ENCODE measurements at places on chromosomes 5 and 9. TPM values are rescaled to one million over a fixed set of nuclear protein-coding genes. Genes with fewer than 3 reads are reported as not detected.

DNA sequence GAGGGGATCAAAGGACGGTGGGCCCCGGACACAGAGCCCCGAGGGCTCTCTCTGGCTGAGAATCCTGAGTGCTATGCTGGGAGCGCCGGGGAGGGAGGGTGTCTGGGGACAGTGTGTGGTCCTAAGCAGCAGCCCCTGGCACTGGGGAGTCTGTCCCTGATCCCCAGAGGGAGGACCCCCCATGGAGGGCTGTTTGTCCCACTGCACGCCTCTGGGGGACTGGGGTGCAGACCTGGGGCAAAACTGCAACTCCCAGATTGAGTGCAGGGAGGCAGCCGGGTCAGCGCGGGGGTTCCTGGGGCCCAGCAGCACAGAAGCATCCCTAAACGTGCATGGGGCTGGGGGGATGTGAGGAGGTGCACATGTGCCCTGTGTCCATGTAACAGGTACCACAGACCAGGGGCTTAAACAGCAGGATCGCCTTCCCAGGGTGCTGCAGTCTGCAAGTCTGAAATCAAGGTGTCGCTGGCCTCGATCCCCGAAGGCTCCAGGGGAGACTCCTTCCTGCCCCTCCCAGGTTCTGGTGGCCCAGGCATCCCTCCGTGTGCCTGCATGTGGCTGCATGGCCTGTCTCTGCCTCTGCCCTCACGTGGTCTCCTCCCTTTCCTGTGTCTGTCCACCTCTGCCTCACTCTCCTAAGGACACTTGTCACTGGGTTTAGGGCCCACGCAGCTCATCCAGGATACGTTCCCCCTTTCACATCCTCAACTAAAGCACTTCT, 35.9 kb upstream of the IRX4 start:
- no peaks in the 10 kb centered on the region for H3K36me3 ChIP-seq
- DNase-seq, result no peak
- H3K4me3 ChIP-seq, result no peak overlapping the region
- H3K4me1 ChIP-seq, result no peaks in the 10 kb centered on the region

GRCh38 chr5:68729678-68730077, 364.1 kb upstream of the SLC30A5 start:
- no peak overlapping the region for H3K4me3 ChIP-seq
- H3K36me3 ChIP-seq, result no peaks in the 10 kb centered on the region

GRCh38 chr5:125508225-125508624, 761.8 kb upstream of the ZNF608 start:
- no peaks in the 10 kb centered on the region for H3K4me1 ChIP-seq
- H3K27me3 ChIP-seq, result no peaks in the 10 kb centered on the region
- no peak overlapping the region for H3K4me3 ChIP-seq
- H3K36me3 ChIP-seq, result no peaks in the 10 kb centered on the region
- no peak for DNase-seq

- peaks cover 74% of the 10 kb centered on the region for H3K36me3 ChIP-seq
- H3K4me3 ChIP-seq, result peak overlapping the region; percentile 48
- no peak for DNase-seq
- peaks cover 82% of the 10 kb centered on the region for H3K4me1 ChIP-seq
- H3K27me3 ChIP-seq, result no peaks in the 10 kb centered on the region
- H3K27ac ChIP-seq, result peak overlapping the region; percentile 97
These were observed 14.7 kb downstream of the TRMO start for GRCh38 chr9:97907632-97908031.

DNA sequence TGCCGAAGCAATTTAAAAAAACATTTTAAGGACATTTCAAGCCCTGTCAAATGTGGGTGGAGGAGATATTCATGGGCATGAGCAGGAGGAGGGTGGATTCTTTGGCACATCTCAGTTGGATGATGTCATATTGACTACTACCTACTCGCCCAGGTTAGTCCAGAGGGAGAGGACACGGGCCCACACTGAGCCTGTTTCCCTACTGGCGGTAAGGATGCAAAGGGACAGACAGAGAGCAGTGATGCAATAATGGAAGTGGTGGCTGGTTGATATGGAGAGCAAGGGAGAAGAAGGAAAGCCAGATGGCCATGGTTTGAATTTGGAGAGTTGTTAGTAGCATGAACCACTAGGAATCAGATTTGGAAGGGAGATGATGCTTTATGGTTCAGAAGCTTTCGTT, 34.1 kb upstream of the PDE8B start:
- DNase-seq, result no peak
- peaks cover 3% of the 10 kb centered on the region for H3K4me1 ChIP-seq
- peaks cover 33% of the 10 kb centered on the region for H3K27me3 ChIP-seq
- no peak overlapping the region for H3K27ac ChIP-seq
- no peaks in the 10 kb centered on the region for H3K36me3 ChIP-seq
- H3K4me3 ChIP-seq, result no peak overlapping the region

- H3K27me3 ChIP-seq, result peaks cover 3% of the 10 kb centered on the region
- H3K27ac ChIP-seq, result no peak overlapping the region
- H3K4me1 ChIP-seq, result peaks cover 6% of the 10 kb centered on the region
- DNase-seq, result no peak
These were observed 12.5 kb upstream of the C5orf63 start for GRCh38 chr5:127085796-127086195.

GRCh38 chr5:6904860-6905259, 191.6 kb downstream of the TENT4A start:
- no peaks in the 10 kb centered on the region for H3K4me1 ChIP-seq
- no peaks in the 10 kb centered on the region for H3K36me3 ChIP-seq
- no peak for DNase-seq

DNA sequence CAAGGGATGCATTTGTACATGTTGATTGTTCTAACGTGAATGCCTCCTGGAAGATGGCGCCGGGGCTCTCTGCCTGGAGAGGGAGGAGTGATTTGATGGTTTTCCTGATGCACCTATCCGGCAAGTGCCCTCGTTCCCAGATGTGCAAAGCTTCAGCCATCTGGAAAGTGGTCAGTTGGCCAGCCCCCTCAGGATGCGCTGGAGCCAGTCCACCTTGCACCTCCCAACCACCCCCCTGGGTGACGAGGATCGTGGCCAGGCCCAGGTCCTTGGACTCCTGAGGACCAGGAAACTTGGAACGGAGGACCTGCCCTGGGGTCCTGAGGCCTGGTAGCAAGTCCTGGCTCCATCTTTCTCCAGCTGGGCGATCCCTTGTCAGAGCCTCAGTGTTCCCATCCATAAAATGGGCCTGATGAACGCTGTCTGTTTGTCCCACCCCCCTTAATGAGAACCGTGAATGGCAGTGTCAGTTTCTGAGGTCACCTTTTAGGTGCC, 23.6 kb upstream of the RNU6ATAC start:
- DNase-seq, result no peak
- H3K27ac ChIP-seq, result no peak overlapping the region
- no peak overlapping the region for H3K4me3 ChIP-seq
- no peaks in the 10 kb centered on the region for H3K36me3 ChIP-seq
- H3K27me3 ChIP-seq, result peaks cover 9% of the 10 kb centered on the region

DNA sequence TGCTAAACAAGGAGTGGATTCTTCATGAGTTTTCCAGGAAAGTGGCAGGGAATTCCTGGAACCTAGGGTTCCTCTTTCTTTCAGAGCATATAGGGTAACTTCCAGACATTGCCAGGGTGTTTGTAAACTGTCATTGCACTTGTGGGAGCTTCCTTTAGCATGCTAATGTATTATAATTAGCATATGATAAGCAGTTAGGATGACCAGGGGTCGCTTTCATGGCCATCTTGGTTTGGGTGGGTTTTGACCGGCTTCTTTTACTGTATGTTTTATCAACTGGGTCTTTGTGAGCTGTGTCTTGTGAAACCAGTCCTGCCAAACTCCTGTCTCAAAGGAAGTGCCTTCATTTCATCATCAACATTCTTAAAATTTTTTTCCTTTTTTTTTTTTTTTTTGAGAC, 11.9 kb upstream of the MELK start:
- peaks cover 8% of the 10 kb centered on the region for H3K27me3 ChIP-seq
- no peak for DNase-seq
- peaks cover under 1% of the 10 kb centered on the region for H3K4me1 ChIP-seq
- no peaks in the 10 kb centered on the region for H3K36me3 ChIP-seq

GRCh38 chr9:137387114-137387890, 35.7 kb downstream of the EXD3 start:
- H3K27me3 ChIP-seq, result no peaks in the 10 kb centered on the region
- peak overlapping the region; percentile 16 for H3K4me3 ChIP-seq

- DNase-seq, result no peak
- H3K4me3 ChIP-seq, result no peak overlapping the region
- H3K4me1 ChIP-seq, result peaks cover 5% of the 10 kb centered on the region
- H3K27me3 ChIP-seq, result peaks cover 28% of the 10 kb centered on the region
These were observed 6.0 kb downstream of the LRRC26 start for GRCh38 chr9:137163805-137164204.

TAF11L5 gene
- total RNA-seq, result not detected

CHSY3 gene
- not detected for total RNA-seq

FCN1 gene
- not detected for total RNA-seq

Data from activated CD4-positive, alpha-beta T cell treated with anti-CD3 and anti-CD28 coated beads, Interleukin-2, amount 10 ng/mL, durations not matched to agents 7 days and 5 days (primary cell).